ENCODE measurements at places on chromosomes 5 and 9.

DNA sequence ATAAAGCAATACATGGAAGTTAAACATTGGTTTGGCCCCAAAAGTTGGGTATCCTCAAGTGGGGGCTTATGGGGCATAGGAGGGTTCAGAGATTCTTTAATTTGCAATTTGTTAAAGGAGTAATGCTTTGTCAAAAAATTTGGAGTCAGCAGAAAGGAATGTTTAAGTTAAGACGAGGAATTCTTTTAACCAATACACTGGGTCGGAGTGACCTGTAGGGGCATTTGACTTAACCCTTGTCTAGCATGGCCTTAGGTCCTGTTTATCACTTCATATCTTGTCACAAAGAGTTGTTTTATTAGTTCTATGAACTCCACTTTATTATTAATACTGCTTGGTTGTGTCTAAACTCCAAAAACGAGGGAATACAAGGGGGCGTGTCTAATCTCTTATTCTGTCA lies 656.1 kb upstream of the RORB start:
- DNase-seq, result no peak

DNA sequence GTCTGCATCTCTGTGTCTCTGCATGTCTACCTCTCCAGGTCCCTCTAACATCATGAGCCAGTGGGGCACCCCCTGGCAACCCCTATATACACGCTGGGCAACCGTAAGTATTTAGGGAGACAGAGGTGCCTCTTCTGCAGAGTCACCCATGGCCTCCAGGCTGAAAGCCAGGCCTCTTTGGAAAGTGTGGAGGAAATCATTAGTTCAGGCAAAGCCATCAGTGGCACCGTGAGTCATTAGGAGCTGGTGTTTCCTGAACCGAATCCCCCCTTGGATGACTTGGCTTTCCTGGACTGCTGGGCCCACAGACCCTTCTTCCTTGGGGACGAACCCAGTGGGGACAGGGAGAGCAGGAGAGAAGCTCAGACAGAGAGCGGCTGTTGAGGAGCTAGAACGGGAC lies 174.8 kb downstream of the OLFM1 start:
- no peak for DNase-seq

DNA sequence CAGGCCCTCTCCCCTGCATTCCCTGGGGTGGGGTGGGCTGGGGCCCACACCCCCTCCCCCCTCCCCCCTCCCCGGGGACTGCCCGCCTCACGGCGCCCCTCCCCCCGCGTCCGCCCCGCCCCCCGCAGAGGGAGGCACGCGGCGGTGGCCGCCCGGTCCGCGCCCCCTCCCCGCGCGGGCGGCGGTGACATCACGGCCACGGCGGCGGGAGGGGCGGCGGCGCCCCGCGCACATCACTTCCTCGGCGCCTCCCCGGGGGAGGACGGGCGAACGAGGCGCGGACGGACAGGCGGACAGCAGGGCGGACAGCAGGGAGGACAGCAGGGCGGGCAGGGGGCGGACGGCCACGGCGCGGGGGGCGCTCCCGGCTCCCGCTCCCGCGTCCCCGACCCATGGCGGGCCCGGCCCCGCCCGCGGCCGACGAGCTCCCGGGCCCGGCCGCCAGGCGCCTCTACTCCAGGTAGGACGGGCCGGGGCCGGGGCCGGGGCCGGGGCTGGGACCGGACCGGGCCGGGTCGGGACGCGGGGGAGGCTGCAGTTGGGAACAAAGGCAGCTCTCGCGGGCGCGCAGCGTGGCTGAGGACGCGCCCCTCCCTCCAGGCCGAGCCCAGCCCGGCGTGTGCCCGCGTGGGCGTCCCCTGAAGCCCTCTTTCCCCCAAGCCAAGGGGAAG lies at the start of gene GPSM1:
Gene GPSM1, plus strand, starts transcription at position 236 of the 671 bp plus-strand sequence. Its CDS starts 157 bp downstream, at position 393.
- DNase-seq, result no peak

GRCh38 chr5:123450640-123451039 lies 27.4 kb upstream of the CEP120 start:
- no peak for DNase-seq
